ENCODE measurements at places on chromosomes 6 and 20.

DNA sequence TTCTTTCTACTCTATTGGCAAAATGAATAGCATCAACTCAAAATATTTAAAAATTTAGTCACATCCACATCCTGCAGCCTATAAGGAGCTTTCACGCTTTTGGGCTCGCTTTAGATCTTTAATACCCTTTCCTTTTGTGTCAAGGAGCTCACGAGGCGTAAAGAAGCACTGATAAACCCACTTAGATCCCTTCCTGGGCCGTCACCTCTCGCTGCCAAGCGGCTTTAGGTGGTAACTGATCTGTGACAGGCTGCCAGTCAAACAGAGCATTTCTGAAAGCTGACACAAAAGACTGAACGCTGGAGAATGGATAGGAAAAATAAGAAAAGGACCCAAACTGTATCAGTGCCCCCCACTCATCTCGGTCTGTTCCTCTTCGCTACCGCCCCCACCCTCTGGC is 385.7 kb upstream of the MMS22L start:
- DNase-seq, result no peak

- no peak for DNase-seq
Observed at GRCh38 chr20:62294516-62294915, 8.3 kb upstream of the ADRM1 start.

DNA sequence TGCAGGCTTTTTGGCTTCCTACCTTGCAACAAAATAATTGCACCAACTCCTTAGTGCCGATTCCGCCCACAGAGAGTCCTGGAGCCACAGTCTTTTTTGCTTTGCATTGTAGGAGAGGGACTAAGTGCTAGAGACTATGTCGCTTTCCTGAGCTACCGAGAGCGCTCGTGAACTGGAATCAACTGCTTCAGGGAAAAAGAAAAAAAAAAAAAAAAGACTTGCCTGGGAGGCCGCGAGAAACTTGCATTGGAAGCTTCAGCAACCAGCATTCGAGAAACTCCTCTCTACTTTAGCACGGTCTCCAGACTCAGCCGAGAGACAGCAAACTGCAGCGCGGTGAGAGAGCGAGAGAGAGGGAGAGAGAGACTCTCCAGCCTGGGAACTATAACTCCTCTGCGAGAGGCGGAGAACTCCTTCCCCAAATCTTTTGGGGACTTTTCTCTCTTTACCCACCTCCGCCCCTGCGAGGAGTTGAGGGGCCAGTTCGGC is 420 bp downstream of the SOX4 start:
- DNase-seq, result peak; percentile 50

DNA sequence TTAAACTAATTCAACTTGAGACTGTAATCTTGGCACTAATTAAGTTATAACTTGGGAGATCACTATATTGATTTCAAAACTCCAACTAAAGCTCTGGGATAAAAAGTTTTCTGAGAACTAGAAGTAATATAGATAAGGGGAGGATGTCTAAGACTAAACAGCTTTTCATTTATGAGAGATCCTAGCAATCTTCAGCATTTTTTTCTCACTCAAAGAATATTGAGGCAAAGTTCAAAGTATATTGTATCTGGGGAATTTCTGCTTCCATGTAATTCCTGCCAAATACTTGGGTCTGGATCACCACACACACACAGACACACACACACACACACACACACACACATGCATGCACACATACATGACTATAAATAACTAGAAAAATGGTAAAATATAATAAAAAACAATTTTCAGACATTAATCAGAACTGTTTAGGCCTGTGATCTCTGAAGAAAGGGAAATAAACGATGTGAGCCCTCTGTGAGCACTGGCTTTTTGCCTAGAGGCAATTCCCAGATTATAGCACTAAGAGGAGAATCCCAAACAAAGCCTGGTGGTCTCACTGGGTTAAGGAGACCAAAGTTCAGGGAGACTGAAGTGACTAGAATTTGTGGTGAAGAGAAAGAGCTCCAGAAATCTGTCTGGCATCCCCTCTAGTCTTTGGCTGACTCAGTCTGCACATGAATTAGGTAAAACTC is 92.8 kb downstream of the ADAT2 start:
- no peak for DNase-seq

DNA sequence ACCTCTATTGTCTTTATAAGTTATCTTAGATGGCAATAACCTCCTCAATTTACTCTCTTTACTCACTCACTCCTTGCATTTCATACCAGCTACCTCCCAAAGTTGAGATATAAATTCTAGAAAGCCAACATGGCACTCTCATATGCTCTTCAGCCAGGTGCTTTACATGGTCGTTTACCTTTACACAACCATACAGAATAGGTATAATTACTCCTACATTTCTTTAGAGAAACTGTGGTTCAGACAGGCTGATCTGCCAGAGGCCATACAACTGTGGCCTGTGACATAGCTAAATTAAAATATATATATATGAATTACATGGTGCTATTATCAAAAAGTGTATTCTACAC is 45.7 kb downstream of the HBS1L start:
- no peak for DNase-seq

DNA sequence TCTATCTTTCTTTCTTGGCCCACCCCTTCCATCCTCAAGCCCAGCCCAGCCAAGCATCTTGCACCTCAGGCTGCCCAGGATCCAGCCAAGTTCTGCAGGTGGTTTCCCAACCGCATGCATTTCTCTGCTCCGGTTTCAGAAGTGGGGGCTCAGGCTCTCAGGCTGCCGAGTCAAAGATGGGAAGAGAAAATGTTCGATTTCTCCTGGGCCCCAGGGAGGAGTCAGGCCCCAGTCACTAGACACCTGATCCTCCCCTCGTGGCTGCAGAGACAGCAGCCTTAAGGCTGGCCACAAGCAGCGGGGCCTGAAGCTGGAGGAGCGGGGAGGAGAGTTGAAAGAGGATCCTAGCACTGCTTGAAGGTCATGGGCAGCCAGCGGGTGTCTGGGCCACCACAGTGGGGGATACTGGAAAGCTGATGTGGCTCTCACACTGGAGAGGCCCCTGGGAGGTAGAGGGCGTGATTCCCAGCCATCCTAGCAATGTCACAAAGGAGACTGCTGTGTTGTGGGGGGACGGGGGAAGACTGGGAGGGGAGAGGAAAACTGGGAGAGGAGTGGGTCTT is 42.2 kb upstream of the ZFAND3 start:
- no peak for DNase-seq

GRCh38 chr6:88899569-88900316 is 63.7 kb downstream of the RNGTT start:
- DNase-seq, result no peak

GRCh38 chr6:169763308-169763707 is 11.9 kb downstream of the ERMARD start:
- DNase-seq, result no peak

- no peak for DNase-seq
Observed at GRCh38 chr6:76416821-76417605, 344.6 kb upstream of the IMPG1 start.

DNA sequence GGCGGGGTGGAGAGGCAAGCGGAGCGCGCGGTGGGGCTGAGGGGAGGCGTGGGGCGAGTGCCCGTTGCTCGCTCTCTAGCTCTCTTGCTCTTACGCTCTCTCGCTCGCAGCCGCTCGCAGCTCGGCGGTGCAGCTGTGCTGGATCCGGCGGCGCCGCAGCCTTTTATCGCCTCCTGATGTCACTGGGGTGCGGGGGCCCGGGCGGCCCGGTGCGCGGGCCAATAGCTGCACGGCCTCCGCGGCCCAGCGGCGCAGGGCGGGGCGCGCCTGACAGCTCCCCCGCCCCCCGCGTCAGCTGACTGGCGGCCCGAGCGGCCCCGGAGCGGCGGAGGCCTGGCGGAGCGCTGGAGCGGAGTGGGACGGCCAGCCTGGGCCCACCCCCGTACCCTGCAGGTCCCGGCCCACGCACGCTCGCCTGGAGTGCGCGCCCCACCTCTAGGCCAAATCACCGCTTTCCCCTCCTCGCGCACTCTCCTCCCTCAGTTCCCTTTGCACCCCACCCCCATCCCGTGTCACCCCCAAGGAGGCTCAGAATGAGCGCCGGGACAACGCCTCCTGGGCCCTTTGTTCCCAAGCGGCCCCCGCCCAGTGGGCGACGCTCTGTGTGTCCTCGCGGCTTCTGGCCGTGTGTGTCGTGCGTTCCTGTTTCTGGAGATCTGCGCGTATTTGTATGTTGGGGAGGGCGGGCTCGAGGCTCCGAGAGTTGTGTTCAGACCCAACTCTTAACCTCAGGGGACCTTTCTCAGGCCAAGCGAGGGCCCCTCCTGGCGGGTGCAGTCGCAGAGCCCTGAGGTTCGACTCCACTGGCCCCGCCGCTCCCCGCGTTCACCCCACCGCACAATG is at the start of gene MAFB:
TSS of gene MAFB (minus strand) at position 137 of the 843 bp plus-strand sequence. CDS start 386 bp downstream, outside the sequence.
- peak; percentile 61 for DNase-seq

DNA sequence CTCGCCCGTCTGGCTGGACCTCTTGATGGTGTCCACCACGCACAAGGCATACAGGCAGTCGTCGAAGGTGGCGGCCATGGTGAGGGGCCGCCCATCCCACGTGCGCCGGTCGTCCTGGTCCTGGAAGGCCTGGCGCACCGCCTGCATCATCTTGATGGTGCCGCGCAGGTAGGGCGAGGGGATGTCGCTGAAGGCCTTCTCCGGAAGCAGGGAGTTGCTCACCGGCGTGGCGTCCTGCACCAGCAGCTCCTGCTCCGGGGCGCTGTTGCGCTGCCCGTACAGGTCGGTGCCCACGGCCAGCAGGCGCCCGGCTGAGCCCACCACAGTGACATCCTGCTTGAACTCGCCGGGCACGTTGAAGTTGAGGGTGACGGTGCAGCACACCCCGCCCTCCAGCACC is 36.5 kb upstream of the TBC1D7 start:
- DNase-seq, result no peak
